A549 treated with RU486 at 1 μM for 4 hours (cell line): ENCODE measurements at places on chromosomes 6 and 20. TPM values are rescaled to one million over a fixed set of nuclear protein-coding genes. Genes with fewer than 3 reads are reported as not detected.

The WFDC12 gene
- total RNA-seq: not detected in 5 replicates

The C6orf52 gene
- total RNA-seq: 1.2 to 2.3 TPM (median 2.1 TPM) in 5 replicates

The PPIL6 gene
- 1.5 to 3.1 TPM (median 2.6 TPM) in 5 replicates for total RNA-seq

The CALHM6 gene
- not detected in 5 replicates for total RNA-seq

The SALL4 gene
- 1.3 to 1.8 TPM (median 1.4 TPM) in 5 replicates for total RNA-seq

The CABLES2 gene
- total RNA-seq: 3.6 to 5.6 TPM (median 4.8 TPM) in 5 replicates

The OR12D3 gene
- not detected in 5 replicates for total RNA-seq

The PPP1R18 gene
- 43.3 to 50.2 TPM (median 44.3 TPM) in 5 replicates for total RNA-seq

The SMOC2 gene
- not detected in 5 replicates for total RNA-seq

The AK9 gene
- 1.2 to 2.5 TPM (median 1.6 TPM) in 5 replicates for total RNA-seq

The GLP1R gene
- not detected in 5 replicates for total RNA-seq

The HAO1 gene
- total RNA-seq: not detected in 5 replicates

The DDAH2 gene
- 26.5 to 32.4 TPM (median 29.4 TPM) in 5 replicates for total RNA-seq

The FGD2 gene
- total RNA-seq: not detected in 5 replicates

The HCRTR2 gene
- not detected in 5 replicates for total RNA-seq

The PYGB gene
- 117 to 152 TPM (median 141 TPM) in 5 replicates for total RNA-seq

The SLC35D3 gene
- 0.07 to 0.15 TPM (median 0.07 TPM) in 3 of 5 replicates, not detected in the others for total RNA-seq

The GNRH2 gene
- 0.22 to 0.53 TPM in 2 of 5 replicates, not detected in the others for total RNA-seq

The LRFN2 gene
- not detected in 5 replicates for total RNA-seq

The LTV1 gene
- 32.2 to 45.8 TPM (median 34.9 TPM) in 5 replicates for total RNA-seq

The HCK gene
- 0.08 to 0.13 TPM (median 0.10 TPM) in 4 of 5 replicates, not detected in the other for total RNA-seq

The PTP4A1 gene
- 86.2 to 152 TPM (median 136 TPM) in 5 replicates for total RNA-seq

The XKR7 gene
- 0.01 TPM in 1 of 5 replicates, not detected in the others for total RNA-seq

The SLC22A1 gene
- total RNA-seq: 1.6 to 2.5 TPM (median 1.7 TPM) in 5 replicates

The SLC22A3 gene
- 25.9 to 39.8 TPM (median 36.8 TPM) in 5 replicates for total RNA-seq

The RHAG gene
- total RNA-seq: 0.09 to 0.10 TPM in 2 of 5 replicates, not detected in the others

The SNAP91 gene
- 0.26 to 0.46 TPM (median 0.31 TPM) in 4 of 5 replicates, not detected in the other for total RNA-seq

The PDE10A gene
- 29.1 to 34.8 TPM (median 33.0 TPM) in 5 replicates for total RNA-seq

The PPDPF gene
- total RNA-seq: 281 to 345 TPM (median 335 TPM) in 5 replicates

The KIAA1586 gene
- 3.2 to 5.8 TPM (median 5.0 TPM) in 5 replicates for total RNA-seq

The TMEM200A gene
- 0.05 to 0.10 TPM (median 0.07 TPM) in 4 of 5 replicates, not detected in the other for total RNA-seq

The TMEM217 gene
- 0.80 to 1.1 TPM (median 0.97 TPM) in 5 replicates for total RNA-seq
